ENCODE measurements at places on chromosomes 2 and 18.

DNA sequence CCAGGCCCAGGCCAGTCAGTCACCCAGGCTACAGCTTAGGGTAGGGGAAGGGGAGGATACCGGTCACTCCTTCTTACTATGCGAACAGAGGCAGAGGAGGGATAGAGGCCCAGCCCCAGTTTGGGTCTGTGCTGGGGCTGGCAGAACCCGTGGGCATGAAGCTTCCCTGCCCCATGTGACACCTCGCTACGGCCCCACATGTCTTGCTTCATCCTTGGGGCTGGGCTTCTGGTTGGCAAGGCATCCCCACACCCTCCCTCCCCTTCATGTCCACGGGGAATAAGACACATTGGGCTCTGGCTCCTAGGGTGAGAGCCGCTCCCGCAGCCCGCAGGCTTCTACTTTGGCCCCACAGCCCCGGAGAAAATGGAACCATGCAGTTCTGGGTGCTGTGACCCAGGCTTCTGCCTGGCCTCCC lies 32.4 kb downstream of the HS1BP3 start:
- no peak for DNase-seq

- no peak for DNase-seq
These were observed 42.5 kb downstream of the RASGRP3 start for GRCh38 chr2:33518929-33519328.

DNA sequence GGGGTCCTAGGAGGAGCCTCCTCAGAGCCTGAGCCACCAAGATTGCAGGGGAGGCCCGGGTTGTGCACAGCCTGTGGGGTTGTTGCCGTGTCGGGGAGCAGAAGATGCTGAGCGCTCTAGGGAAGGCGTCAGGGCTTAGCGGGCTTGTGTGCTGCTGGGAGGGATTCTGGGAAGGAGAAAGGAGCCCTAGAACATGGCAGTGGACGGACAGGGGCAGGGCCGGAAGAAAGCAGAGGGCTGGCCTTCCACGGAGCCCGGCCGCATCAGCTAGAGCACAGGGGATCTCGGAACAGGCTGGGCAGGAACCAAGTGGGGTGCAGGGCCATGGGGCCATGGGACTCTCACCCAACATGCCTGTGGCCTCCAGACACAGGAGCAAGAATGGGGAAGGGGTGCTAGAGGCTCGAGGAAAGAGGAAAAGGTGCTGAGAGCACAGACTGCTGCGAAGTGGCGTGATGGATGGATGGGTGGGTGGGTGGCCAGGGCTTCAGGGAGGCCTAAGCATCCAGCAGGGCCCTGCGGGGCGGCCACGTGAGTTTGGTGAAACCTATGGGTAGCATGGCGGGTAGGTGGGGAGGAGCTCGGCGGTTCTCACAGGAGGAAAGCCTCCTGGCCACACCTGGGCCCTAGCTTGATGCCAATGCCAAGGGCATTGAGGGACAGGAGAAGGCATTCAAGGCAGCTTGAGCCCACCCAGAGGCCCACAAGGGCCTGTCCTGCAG lies 35.8 kb downstream of the MTERF4 start:
- no peak for DNase-seq

DNA sequence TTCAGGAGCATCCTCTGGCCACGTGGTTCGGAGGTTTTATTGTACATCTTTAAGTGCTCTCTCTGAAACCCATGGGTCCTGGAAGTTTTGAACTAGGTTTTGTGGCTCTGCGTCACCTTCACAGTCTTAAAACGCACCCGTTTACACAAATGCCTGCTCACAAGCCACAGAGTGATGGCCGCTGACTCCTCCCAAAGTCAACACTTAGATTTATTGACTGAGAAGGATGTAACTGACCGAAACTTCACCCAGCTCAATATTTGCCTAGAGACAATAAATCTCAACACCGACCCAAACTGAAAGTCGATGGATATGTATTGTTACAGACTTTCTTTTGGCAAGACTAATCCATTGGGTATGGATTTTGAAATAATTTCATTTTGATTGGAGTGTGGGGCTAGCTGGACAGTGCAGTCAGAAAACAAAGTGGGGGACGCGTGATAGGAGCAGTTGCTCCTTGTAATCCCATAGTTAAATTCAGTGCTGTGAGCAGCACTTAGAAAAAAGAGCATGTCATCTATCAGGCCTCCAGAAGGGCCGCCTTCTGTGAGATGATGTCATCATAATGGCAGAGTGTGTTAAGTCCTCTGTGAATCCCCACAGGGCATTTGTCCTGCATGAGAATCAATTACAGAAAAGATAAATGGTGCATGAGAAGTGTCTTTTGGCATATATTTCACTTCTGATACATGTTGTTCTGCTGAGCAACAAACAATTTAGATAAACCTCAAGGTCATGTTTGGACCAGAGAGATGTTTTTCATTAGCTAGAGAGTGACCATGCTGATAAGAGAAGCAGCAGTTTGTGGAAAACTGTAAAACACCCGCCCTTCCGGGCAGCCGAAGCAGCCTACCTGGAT lies 183.7 kb downstream of the INO80D start:
- no peak for DNase-seq

GRCh38 chr2:166314022-166314759 lies 61.6 kb downstream of the SCN9A start:
- DNase-seq, result no peak
